ENCODE measurements at places on chromosomes 12 and 14.

- DNase-seq = no peak
Measured at GRCh38 chr14:99838639-99839134, 45.5 kb downstream of the EML1 start.

DNA sequence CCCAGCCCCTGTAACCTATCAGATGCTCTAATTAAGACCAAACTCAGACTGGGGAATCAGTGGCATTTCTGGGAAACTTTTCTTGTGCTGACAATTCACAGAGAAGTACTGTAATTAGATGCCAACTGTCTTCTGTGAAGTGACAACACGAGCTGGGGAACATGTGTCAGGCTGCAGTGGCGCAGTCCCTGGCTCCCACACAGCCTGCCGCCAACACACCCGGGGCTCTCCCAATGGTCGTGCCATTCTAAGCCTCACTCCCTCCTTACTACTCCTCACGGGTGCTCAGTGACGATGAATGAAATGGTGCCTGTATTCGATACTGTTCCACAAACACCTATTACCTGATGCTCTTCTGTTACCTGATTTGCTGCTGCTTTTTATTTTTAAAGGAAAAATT is 18.6 kb downstream of the GARIN2 start:
- no peak for DNase-seq

GRCh38 chr12:51008329-51009055 is 17.7 kb downstream of the SLC11A2 start:
- no peak for DNase-seq

GRCh38 chr14:42628602-42629001 is 1021.9 kb downstream of the LRFN5 start:
- no peak for DNase-seq

DNA sequence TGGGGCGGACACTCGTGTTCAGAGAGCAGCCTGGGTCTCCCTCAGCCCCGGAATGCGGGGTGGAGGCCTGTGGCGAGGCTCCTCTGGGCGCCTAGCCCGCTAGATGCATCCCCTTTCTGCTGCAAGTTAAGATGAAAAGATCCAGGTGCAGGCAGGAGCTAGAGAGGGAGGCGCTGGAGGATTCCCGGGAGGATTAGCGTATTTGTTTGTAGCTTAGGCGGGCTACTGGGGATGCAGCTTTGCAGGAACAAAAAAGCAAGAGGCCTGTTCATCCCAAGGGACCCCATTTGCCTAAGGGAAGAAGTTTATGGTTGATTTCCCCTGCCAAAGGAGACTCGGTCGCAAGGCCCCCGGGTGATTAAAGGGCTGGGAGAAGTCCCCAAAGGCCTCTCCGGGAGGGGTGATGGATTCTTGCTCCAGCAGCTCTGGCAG is 824 bp downstream of the CCDC177 start:
- DNase-seq = no peak

- DNase-seq = no peak
Measured at GRCh38 chr12:63294327-63294632, 143.3 kb upstream of the AVPR1A start.

All from GM12891 (cell line).